ENCODE measurements at places on chromosomes 16 and 17.

GRCh38 chr16:5965321-5965720 lies 867.7 kb upstream of the EEF2KMT start:
- no peak for DNase-seq

DNA sequence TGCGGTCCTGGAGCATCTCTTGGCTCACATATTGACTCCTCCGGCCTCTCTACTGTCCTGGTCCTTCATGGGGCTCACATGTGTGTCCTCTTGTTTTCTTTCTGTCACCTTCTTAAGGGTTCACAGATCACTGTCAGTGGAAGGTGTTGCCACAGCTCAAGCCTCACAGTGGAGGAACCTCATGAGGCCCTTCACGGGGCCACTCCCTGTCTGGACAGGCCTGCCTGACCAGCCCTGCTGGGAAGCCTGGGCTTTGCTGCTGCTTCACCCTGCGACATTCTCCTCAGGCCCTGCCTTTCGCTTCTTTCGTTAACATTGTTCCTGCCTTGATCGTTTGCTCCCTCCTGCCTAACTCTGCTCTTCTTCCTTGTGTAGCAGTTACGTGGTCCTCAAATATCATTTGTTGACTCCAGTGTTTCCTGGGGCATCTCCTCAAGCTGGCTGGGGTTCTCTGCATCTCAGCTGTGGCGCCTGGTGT lies 55.9 kb downstream of the WDR45B start:
- no peak for DNase-seq

- no peak for DNase-seq
These were observed 7.7 kb downstream of the RNPS1 start for GRCh38 chr16:2260250-2260649.

DNA sequence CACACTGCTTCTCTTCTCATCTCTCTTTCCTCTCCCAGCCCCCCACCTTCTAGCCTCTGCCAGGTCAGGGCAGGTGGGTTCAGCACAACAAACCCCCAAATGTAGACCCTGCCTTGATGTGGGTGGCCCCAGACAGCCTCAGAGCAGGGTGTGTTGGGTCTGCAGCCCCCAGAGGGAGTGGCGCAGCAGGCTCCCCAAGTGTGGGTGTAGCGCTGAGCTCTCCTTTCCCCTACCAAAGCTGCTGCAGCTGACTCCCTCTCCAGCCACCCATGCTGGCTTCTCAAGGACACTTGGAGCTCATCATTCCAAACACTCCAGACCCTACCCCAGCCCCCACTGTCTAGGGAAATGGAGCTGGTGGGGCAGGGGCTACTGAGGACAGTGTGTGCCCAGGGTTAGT lies 27.3 kb downstream of the NLRC3 start:
- DNase-seq, result no peak

- DNase-seq, result no peak
These were observed 88.2 kb downstream of the TBC1D16 start for GRCh38 chr17:79947351-79948031.

DNA sequence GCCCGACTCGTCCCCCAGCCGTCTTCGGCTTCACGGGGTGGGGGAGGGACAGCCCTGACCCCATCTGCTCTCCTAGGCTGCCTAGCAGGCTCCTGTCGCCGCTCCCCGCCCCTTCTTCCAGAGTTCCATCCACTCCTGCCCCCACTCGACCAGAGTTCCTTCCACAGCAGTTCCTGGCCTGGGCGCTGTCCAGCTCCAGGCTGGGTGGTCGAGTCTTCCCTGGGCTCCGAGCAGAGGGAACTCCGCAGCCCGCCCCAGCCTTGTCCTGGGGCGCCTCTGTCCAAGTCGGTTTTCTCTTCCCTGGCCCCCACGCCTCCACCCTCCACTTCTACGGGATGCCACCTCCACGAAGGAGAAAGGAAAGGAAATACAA lies 1.4 kb downstream of the PYY start:
- DNase-seq, result no peak
